Activated CD4-positive, CD25-positive, alpha-beta regulatory T cell treated with anti-CD3 and anti-CD28 coated beads, Interleukin-2, amount 50 U/mL, for 16 hours (primary cell): ENCODE measurements at places on chromosomes 1 and 21.

DNA sequence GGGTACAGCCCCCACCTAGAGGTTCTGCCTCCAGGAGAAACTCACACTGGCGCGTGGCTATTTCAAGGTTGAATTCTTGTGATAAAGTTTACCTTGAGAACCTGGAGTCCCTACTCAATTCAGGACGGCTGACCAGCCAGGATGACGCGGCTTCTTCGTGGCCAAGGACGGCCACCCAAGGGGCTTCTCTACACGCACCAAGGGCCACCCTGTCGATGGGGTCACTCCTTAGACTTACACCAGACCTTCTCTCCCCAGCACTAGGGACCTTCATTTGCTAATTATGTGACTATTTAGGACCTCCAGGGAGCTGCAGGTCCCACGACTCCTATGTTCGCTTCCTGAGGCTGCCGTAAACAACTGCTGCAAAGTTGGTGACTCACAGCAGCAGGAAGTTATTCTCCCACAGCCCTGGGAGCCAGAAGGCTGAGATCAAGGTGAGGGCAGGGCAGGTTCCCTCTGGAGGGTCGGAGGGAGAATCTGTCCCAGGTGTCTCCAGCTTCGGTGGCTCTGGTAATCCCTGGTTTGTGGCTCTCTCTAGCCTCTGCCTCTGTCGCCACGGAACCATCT lies 135.9 kb downstream of the NPHP4 start:
- no peak for DNase-seq

DNA sequence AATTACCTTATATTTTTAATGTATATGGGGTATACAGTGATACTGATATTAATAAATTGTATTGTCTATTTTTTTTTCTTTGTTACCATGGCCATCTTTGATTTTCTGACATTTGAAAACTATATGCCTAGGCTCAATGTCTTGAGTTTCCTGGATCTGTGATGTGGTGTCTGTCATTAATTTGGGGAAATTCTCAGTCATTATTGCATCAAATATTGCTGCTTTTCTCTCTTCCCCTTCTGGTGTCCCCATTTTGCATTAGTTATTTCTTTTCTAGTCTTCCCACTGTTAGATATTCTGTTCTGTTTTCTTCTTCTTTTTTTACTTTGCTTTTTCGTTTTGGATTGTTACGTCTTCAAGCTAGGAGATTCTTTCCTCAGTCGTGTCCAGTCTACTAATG lies 33.8 kb downstream of the ZBTB40 start:
- DNase-seq: no peak

GRCh38 chr1:173798078-173798477 lies 26.4 kb upstream of the DARS2 start:
- DNase-seq: no peak

DNA sequence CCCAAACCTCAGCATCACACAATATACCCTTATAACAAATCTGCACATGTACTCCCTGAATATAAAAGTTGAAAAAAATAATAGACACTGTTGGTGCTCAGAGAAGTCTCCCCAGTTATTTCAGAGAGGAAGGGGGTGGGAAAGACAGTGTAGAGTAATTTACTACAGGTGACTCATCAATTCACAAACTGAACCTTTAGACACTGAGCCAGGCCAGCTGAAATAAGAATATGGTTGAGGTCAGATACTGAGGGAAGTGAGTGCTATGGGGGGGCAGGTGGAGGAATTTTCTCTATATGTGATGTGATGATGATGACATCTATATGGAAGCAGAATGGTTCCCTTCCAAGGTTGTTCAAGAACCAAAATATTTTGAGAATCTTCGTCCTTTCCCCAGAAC lies 50.1 kb downstream of the MRPL39 start:
- DNase-seq: no peak

DNA sequence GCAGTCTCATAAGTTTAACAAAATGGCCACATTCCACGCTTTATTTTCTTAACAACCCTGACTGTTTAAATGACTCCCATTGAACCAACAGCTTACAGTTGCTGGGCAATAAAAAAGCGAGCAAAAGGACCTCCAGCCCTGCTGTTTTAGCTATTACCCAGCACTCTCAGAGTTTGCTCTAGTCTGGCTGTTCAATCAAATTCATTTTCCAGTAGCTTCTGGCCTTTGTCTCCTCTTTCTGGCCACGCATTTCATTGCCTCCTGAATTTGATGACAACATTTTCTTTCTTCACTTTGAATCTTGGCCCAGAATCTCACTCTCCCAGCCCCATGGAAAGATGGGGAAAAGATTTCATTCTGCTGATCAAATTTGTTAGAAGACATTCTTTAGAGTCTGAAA lies 44.1 kb upstream of the DOCK7 start:
- DNase-seq: no peak
